Cardiac muscle cell (in vitro differentiated cells and primary cell): ENCODE measurements at places on chromosomes 3 and 15.

DNA sequence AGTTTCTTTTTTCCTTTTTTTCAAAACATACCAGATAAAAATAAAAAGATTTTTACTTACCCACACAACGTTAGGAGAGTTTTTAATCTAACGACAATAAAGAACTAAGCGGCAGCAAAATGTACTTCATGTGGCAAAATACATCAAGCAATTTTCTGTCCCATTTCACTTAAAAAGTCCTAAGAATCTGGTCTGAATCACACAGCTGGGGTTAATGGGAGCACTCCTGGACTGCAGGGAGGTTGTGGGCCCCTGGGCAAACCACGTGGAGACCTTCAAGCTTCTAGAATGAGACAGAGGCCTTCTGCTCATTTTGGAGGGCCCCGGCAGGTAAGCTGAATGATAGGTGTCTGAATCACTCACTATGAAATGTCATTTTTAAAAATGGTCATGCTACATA, 193.8 kb downstream of the RORA start:
- DNase-seq = no peak

DNA sequence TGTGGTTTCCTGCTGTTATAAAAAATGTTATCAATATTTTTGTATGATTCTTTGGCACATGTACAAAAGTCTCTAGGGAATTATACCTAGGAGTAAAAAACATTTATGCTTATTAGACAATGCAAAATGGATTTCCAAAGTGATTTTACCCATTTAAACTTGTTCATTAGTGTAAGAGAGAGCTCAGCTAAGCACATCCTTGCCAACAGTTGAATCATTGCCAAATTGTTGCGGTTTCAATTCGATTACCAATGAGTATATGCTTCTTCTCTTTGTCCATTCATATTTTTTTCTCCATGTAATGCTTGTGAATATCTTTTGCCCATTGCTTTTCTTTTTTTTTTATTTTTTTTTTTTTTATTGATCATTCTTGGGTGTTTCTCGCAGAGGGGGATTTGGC, 17.2 kb downstream of the CASR start:
- DNase-seq = peak; percentile 5

- no peak for DNase-seq
Observed at GRCh38 chr3:127694467-127695215, 21.9 kb downstream of the ABTB1 start.

GRCh38 chr3:161838021-161838420, 341.4 kb downstream of the OTOL1 start:
- DNase-seq = no peak

DNA sequence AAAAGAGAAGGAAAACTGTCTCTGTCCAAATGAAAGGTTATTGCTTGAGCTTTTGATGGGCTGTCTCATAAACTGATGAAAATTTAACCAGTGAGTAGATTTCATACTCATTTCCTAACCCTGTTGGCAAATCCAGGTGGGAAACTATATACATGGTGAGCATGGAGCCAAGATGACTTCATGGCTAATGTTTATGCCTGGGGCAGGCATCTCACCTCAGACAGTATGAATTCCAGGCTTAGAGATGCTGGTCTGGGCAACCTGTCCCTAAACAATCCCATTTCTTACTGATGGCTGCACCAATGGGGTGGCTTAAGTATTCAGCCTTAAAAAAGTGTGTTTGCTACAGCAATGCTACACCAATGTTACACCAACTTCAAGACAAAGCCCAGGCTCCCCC, 58.1 kb downstream of the SLTM start:
- no peak for DNase-seq

DNA sequence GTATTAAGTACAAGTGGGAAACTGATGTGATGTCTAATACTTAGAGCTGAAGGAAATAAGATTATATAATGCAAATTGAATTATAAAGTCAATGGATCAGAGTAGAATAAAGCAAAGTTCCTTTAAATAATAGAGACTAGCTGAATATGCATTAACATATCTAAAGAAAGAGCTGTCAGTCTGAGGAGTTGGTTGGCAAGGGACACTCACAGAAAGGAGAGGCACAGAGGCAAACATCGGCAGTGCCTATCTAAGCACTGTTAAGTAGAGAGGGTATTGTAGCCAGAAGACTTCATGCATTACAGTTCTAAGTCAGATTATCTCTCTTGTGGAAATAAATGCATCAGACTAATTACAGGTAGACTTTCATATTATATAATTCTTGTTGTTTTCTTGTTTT, 16.6 kb downstream of the NRG4 start:
- DNase-seq = no peak

DNA sequence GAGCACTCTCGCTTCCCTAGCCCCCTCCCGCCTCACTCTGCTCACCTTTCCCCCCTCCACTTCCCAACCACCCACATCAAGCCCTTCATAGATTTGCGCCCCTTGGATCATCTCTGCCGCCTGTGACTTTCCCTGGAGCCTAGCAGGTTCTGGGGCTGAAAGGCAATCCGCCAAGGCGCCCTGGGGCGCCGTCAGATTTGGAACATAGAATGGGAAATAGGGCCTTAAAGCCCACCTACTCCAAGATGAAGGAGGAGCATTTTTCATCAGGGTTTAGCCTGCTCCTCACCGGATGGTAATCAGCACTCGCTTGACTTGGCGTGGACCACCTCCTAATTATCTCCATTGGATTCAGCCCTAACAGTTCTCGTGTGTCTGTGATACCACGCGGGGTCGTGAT, 1.3 kb downstream of the CPNE4 start:
- DNase-seq = no peak

DNA sequence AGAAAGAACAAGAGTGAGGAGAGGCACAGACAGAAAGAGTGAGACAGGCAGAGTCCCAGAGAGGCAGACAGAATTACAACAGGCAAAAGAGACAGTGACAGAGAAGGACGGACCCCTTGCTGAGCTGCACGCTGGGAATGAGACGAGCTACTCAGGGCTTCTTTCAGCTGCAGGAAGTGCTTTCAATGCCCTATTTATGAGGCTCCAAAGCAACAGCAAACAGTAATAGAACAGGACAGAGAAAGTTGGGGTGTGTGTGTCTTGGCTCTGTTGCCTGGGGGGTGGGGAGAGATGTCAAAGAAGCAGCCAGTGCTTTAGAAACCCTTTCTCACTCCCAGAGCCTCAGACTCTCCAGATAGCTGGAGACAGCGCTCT, 502 bp upstream of the TIMP4 start:
- DNase-seq = no peak

GRCh38 chr3:187987924-187988323, 166.0 kb upstream of the LPP start:
- DNase-seq = no peak

DNA sequence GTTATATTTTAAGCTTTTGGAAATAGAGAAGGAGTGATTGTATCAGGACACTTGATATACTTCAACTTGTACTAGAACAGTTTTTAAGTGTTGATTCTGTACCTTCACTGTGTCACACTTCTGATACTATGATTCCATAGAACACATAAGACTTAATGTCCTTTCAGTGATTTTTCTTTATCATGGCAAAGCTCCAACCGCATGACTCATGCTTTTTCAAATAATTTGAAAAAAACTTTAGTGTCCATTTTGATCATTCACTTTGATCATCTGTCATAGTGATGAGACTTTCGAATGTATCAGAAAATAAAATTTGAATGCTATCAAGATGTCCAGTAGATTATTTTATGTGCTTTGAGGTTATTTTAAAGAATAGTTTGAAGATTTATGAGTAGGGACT, 32.0 kb downstream of the AP4E1 start:
- DNase-seq = peak; percentile 42

DNA sequence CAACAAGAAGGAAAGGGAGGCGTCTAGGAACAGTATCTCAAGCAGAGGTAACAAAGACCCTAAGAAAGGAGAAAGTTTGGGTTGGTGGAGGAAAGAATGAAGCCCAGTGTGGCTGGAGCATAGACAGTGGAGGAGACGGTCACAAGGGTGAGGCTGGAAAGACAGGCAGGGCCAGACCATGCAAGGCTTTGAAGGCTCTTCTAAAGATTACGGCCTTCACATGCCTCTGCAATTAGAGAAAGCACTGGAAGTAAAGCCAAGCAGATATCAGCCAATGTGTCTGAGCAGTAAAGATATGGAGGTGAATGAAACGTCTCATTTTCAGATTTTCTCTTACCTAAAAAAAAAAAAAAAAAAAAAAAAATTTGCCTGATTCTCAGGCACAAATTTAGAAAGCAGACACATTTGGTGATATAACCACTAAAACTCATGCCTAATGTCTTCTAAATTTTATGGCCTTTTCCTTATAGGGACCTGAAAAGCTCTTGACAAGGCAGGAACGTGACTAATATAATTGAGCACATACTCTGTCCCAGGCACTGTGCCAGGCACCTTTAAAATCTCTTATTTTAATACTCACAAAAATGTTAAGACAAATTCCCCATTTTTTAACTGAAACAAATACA, 184.1 kb downstream of the MECOM start:
- DNase-seq = no peak
